ENCODE measurements at places on chromosomes 7 and 10. TPM values are rescaled to one million over a fixed set of nuclear protein-coding genes. Genes with fewer than 3 reads are reported as not detected.

- no peak for DNase-seq
These were observed 5.2 kb upstream of the XPNPEP1 start for GRCh38 chr10:109928475-109928891.

- DNase-seq: no peak
These were observed 144.8 kb downstream of the FANK1 start for GRCh38 chr10:126041117-126041516.

DNA sequence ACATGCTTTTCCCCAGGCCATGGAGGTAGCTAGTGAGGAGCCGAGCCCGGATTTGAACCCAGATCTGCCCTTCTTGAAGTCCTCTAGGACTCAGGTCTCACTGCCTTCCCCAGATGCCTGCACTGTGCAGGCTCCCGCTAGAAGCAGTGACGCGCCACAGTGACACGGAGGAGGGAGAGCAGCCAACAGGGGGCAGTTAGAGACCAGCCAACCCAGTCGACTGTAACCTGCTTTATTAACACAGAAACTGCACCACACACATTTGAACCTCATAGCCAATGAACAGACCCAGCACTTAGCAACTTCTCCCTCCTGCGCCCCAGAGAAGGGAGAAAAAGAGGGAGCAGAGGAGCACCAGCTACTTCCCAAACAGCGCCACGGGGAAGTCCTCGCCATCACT lies 27.4 kb downstream of the PILRA start:
- DNase-seq: no peak

- no peak for DNase-seq
These were observed at the start of gene PTF1A for GRCh38 chr10:23191764-23192711. Gene PTF1A, plus strand, starts transcription at chr10:23192312. Its CDS starts 219 bp downstream, at chr10:23192531.

GRCh38 chr10:110486680-110487410 lies 10.9 kb upstream of the DUSP5 start:
- no peak for DNase-seq

- no peak for DNase-seq
These were observed 6.5 kb downstream of the TMEM184A start for GRCh38 chr7:1549357-1550004.

GRCh38 chr10:79981450-79982361 lies 32.8 kb upstream of the SFTPD start:
- DNase-seq: peak; percentile 14

GRCh38 chr7:121931149-121931902 lies 58.4 kb downstream of the PTPRZ1 start:
- no peak for DNase-seq

GRCh38 chr7:142733271-142733670 lies 16.0 kb upstream of the PRSS1 start:
- DNase-seq: no peak

DNA sequence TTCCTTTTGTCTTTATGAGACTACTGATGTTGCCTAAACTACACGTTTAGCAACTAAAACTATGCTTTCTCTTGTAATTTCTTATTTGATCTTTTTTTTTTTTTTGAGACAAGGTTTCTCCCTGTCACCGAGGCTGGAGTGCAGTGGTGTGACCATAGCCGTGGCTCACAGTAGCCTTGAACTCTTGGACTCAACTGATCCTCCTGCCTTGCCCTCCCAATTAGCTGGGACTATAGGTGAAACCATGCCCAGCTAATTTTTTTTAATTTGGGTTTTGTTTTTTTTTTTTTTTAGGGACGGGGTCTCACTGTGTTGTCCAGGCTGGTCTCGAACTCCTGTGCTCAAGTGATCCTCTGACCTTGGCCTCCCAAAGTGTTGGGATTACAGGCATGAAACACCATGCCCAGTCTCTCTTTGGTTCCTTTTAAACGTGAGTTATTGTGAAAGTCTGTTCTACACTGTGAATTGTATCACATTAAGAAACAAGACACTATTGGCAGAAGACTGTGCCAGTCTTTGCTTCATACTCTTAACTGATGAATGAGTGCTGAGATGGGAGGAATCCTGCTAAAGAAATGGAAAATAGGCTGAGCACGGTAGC lies 6.4 kb downstream of the TMEM248 start:
- DNase-seq: no peak

DNA sequence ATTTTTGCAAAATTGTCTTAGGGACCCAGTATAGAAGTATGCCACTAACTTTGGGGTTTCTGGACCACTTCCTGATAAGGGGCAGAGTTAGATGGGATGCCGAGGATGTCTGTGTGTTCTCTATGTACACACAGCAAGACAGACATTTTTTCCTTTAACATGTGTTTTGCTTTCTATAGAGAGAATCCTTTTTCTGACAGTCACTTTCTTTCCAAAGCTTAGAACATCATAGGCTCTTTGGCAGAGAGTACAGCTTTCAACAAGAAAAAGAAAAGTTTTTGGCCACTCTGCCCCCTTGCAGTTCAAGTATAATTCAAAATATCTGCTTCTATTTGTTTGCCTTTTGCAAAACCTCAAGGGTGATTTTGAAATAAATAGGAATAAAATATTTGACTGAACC lies 44.1 kb downstream of the PAPSS2 start:
- DNase-seq: no peak

- no peak for DNase-seq
These were observed 96.7 kb upstream of the IKZF1 start for GRCh38 chr7:50207686-50208255.

GRCh38 chr7:138979988-138980562 lies 1.1 kb downstream of the KIAA1549 start:
- no peak for DNase-seq

ANXA8L1 gene
- total RNA-seq: not detected

LRRTM3 gene
- total RNA-seq: not detected

DLX5 gene
- total RNA-seq: not detected

SH2B2 gene
- total RNA-seq: 1.9 TPM

TAS2R41 gene
- total RNA-seq: not detected

STX1A gene
- total RNA-seq: 17.6 TPM

Data from activated T-helper 2 cell treated with anti-CD3 and anti-CD28 coated beads, Interferon-gamma antibody, Interleukin-2, Interleukin-4, amounts not matched to agents 10 μg/mL and 5 μg/mL and 100 μg/mL, durations not matched to agents 14 hours and 24 hours and 36 hours (primary cell).